Right renal cortex interstitium (tissue), 3 donors: ENCODE measurements at places on chromosomes 12 and 14.
A peak's percentile ranks its signal among the peaks of the same experiment; 100 is the strongest.

DNA sequence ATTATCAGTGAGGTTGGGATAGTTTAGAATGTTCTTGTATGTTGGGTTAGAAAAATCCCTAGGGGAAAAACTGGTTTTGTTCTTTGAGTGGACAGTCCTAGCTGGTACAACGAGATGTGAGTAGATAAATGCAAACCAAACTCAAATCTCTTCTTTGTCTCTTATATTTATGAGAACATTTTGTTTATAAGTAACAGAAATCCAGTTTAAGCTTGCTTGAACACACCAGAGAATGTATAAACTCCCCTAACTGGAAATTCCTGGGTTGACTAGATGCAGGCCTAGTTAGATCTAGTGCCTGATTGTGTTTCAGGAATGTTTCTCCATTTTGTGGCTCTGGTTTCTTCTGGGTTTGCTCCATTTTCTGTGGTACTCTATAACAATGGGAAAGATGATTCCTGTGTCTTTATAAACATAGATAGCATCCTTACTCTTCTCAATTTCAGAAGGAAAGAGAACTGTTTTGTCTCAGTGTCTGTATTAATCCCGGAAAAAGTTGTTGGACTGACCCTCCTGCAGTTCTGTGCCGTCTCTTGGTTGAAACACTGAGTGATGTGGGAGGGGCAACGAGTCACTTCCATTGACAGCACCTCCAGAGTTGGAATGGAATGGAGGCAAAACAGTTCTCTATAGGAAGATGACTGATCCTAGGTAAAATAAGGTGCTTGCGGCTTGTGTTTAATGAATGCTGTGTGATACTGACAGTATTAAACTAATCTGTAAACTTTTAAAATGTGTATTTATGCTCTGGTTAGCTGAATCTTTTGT is 244.8 kb downstream of the TMTC2 start:
- no peak for DNase-seq

GRCh38 chr12:105026411-105026810 is 40.3 kb downstream of the NOPCHAP1 start:
- peak; percentile 20 for DNase-seq

DNA sequence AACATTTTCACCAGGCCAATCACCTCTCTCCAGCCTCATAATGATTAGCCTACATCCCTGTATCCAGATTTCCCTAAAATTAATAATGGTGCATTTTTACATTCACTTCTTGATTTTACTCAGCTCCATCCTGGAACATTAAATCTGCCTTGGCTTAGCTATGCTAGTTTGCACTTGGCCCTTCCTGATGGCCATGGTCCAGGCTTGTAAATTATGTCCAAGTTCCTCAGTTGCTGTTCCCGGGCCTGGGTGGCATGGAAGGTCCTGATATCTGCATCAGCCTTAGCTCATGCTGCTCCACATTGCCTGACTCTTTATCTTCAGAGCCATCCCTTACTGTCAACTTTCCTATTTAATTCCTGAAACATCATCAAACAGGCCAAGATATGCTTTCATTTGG is 11.1 kb upstream of the METTL17 start:
- no peak for DNase-seq

GRCh38 chr12:51635346-51635745 is 44.3 kb downstream of the SCN8A start:
- DNase-seq = no peak

GRCh38 chr12:84718906-84719305 is 193.7 kb downstream of the SLC6A15 start:
- no peak for DNase-seq

DNA sequence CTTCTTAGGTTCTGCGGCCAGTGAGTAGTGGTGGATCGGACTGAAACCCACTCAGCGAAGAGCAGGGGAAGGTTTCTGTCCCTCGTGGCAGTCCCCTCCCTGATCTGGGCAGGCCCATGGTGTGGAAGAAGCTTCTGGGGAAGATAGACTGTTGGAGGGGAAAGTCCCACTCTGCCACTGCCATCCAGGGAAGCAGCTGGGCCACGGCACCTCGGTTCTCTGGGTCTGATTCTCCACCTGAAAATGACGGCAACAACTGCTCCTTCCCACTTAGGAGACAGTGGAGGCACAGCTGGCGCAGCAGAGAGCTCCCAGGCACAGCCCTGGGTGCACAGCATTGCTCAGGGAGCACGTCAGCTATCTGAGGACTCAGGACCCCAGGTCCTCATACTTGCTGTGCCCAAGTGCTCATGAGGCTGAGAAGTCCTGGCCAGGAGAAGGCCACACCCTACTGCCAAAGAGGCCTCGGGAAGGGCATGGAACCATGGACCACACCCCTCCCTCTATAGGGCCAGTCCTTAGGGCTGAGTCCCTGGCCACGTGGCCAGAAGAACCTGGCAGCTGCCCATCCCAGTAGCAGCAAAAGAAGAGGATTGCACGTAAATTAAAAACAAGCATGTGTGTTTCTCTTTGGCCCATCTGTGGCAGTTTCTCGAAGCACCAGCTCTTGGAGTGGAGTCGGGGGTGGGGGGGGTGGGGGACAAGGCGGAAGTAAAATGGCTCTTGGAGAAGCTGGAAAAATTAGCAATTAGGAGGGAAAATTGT is 85.3 kb upstream of the BCL11B start:
- DNase-seq = no peak

DNA sequence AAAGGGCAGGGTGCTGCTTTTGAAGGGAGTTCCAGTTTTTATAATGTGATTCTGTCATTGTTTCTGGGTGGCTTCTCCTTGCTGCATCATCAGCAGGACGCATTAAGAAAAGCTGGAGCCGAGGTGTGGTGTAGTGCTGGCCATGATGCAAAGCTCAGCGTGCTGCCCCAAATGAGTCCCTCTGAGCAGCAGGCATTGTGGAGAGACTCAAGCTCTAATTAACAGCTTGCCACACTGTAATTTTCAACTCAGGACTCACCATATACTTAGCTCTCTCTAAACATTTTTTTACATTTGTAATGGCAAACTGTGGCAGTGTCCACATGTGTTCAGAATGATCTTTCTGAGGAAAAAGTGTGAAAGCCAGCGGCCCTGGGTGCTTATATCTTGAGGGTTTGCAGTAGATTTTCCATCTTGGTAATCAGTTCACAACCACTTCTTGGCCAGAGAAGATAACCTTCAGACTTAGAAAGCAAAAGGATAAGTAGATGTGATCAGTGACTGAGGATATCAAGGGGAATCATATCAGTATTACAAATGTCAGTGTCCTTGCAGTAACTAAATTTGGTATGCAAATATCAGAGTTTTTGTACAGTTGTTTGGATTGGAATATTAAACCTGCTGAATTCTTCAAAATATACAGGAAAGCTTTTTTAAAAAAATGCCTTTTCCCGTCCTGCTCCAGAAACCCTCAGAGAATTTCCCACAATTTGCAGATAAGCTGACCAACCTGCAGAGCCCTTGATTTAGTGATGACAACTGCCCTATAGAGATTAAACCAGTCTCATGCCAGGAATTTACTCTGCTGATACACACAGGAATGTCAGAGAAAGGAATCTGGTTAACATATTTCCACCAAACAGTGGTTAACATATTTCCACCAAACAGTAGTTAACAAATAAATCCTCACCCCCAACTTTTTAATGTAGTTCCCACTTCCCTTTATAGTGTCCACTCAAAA is 63.6 kb downstream of the DAAM1 start:
- no peak for DNase-seq

DNA sequence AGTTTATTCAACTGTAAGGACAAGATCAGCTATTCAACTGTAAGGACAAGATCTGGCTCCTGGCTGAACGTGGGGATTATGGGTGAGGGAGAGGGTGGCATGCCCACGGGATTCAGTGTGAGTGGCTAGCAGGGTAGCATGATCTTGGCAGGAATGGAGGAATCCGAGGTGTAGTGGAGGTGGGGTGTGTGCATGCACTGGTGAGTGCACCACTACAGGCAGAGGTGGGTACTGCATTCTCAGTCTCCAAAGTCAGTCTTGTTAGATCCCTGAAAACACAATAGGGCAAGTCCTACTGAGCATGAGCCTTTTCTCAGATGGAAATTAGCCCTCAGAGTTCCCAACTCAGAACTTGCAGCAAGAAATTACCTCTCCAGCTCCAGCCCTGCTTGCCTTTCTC is 32.2 kb upstream of the DCD start:
- DNase-seq = no peak

DNA sequence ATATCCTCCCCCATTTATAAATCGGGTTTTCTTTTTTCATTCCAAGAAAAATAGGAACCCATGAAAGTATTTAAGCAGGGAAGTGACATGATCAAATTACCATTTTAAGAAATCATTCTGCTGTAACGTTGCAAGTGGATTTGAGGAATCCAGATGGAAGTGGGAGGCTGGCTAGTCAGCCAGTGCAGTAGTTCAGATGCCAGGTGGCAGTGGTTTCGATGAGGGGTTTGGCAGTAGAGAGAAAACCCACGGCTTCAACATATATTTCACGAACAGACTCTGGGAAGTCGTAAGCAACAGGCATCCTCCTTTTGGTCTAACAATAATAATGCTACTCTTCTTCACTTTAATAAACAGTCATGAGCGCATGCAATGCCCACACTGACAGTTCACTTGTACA is 25.0 kb downstream of the PDZRN4 start:
- DNase-seq = no peak

DNA sequence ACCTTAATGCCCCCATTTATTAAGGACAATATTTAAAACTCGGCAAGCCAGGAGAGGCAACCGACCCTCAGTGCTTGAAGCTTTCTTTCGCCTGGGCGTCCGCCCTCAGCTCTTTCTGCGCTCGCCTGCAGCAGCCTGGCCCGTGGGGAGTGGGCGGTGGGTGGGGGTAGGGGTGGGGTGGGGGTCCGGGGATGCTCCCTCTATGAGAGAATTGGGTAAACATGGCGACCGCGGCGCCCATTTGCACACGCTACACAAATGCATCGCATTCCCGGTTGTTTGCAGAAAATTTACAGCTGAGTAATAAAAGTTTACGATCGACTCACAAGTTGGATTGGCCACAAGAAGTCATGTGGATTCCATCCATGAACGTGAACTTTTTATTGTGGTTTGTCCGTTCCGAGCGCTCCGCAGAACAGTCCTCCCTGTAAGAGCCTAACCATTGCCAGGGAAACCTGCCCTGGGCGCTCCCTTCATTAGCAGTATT is 7.7 kb downstream of the HOXC8 start:
- peak; percentile 87 for DNase-seq

GRCh38 chr14:68133856-68134255 is 314.3 kb downstream of the RAD51B start:
- DNase-seq = no peak

GRCh38 chr12:99367181-99367580 is 280.4 kb upstream of the GARIN6 start:
- no peak for DNase-seq

DNA sequence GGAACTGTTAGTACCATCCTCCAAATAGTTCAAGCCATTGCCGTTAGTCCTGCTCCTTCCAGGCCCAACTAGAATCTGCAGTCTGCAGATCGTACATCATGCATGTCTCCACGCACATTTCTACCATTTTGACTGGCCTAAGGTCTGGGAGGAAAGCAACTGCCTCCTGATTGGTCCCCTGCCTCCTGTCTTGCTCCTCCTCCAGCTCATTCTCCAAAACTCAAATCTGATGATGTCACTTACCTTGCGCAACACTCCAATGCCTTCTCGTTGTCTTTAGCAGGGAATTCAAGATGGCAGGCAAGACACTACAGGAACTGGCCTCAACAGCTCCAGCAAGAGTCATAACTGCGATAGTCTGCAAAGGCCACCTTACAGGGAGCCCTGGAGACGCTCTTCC is 9.7 kb upstream of the HCAR1 start:
- no peak for DNase-seq

GRCh38 chr12:118356809-118357256 is 15.9 kb downstream of the TAOK3 start:
- DNase-seq = no peak

DNA sequence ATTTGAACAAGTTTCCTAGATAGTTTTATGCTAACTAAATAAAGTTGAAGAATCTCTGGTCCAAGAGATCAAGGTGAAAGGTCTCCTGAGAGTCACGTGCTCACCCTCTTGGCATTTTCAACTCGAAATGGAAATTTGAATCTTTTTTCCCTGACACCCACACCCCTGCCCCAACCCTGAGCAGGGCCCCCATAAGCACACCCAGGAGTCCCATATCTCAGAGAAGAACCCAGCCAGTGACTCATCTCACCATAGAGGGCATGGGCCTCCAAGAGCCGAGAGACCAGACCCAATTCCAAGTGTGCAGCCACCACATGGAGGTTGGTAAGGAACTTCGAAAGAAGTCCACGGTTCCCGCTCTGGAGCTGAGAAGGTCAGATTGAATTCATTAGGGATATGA is 32.6 kb downstream of the TEP1 start:
- no peak for DNase-seq

DNA sequence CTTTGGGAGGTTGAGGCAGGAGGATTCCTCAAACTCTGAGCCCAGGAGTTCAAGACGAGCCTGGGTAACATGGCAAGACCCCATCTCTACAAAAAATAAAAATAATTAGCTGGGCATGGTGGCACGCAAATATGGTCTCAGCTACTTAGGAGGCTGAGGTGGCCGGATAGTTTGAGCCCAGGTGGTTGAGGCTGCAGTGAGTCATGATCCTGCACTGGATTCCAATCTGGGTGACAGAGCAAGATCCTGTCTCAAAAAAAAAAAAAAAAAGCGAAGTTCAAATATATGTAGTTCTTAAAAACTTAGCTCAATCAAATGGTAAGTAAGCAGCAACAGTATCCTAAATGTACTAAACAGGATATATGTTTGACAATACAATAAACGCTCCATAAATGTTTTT is 85.5 kb upstream of the SSTR1 start:
- DNase-seq = no peak

DNA sequence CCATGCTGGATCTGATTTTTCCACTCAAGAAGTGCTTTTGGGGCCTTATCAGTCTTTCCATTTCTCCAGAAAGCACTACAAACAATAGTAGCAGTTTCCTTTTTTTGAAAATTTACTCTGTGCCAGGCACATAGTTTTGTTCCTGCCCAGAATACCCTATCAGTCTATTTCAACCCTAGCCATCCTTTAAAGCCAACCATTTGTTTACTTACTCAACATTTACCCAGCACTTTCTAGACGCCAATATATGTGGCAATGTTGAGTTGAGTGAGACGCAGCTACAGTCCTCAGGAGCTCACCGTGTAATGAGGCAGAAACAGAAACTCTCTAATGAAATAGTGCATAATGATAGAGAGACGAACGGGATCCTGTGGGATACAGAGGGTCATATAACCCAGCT is 32.9 kb upstream of the CHST11 start:
- no peak for DNase-seq

DNA sequence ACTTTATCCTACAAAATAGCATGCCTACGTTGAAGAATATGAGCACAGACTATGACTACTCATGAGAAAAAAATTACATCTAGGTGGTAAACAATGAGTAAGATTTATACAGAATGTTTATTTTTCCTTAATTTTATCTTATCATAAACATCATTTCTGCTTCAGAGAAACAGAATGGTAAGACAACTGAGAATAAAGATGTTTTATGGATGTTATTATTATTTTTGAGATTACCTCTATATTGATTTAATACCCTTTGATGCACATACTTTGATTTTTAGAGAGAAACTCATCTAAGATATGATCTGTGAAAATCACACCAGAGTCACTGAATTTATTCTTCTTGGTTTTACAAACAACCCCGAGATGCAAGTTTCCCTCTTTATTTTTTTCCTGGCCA is at the start of gene OR10A7:
Gene OR10A7, plus strand, starts transcription at position 301 of the 400 bp plus-strand sequence. Its CDS starts 0 bp downstream, at position 301.
- DNase-seq = no peak
